ENCODE measurements at places on chromosomes 2 and 18.

DNA sequence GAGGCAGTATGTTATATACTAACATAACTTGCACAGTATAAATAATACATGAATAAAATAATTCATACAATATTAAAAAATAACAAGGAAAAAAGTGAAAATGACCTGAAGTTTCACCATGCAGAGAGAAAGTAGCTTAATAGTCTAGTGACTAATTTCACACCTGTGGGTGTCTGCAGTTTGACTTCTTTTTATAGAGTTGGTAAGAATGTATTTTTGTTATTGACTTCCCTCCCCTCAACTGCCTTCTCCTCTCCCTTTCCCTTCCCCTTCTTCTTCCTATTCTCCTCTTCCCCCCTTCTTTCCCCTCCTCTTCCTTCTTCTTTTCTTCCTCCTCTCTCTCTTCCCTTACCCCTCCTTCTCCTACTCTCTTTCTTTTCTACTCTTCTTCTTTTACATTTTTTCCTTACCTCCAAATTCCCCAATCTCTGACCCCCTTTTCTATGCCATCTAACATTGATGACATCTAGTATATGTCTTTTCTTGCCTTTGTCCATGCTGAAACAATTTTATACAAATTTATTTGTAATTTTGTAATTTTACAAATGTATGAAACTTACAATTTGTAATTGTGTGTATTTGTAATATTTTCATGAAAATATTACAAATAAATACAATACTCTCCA lies 3.1 kb downstream of the DNAH6 start:
- DNase-seq: no peak

DNA sequence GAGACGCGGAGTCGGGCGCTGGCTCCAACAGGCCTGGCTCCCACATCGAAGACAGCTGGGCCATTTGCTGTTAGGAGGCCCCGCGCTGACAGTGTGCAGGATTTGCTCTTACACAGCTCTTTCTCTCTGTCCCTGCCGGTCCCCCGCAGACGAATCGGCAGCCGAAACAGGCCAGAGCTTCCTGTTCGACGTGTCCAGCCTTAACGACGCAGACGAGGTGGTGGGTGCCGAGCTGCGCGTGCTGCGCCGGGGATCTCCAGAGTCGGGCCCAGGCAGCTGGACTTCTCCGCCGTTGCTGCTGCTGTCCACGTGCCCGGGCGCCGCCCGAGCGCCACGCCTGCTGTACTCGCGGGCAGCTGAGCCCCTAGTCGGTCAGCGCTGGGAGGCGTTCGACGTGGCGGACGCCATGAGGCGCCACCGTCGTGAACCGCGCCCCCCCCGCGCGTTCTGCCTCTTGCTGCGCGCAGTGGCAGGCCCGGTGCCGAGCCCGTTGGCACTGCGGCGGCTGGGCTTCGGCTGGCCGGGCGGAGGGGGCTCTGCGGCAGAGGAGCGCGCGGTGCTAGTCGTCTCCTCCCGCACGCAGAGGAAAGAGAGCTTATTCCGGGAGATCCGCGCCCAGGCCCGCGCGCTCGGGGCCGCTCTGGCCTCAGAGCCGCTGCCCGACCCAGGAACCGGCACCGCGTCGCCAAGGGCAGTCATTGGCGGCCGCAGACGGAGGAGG lies 3.5 kb downstream of the GDF7 start:
- no peak for DNase-seq

DNA sequence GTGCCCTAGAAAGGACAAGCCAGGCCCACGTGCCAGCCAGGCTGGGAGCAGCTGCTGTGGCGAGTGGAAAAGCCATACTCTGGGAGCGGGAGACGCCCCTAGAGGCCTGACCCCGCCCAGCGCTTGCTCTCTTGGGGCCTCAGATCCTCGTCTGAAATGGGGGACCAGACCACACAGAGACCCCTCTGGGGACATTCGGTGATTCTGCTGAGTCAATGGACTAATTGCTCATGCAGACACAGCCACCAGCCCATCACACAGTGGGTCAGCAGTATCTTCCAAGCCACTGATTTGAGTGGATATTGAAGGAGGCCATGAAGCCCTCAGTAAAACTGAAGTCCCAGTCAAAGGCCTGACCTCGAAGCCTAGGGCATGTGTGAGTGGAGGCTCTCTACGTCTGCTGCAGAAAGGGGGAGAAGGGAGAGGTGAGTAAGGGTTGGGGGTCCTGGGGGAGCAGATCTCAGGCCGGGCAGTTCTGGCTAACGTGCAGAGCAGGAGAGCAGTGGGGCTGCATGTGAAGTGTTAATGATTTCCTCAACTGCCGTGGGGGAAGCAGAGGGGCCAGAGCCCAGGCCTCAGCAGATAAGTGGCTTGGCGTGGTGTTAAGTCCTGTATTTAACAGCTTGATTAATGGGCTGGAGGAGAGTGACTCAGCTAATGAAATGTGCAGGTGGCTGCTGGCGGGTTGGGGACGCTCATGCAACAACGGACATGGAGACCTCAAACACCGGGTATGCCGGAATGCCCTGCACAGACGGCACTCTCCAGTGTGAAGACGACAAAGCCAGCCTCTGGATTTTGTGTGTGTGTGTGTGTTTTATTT lies 104.4 kb upstream of the TWIST2 start:
- DNase-seq: peak; percentile 35

DNA sequence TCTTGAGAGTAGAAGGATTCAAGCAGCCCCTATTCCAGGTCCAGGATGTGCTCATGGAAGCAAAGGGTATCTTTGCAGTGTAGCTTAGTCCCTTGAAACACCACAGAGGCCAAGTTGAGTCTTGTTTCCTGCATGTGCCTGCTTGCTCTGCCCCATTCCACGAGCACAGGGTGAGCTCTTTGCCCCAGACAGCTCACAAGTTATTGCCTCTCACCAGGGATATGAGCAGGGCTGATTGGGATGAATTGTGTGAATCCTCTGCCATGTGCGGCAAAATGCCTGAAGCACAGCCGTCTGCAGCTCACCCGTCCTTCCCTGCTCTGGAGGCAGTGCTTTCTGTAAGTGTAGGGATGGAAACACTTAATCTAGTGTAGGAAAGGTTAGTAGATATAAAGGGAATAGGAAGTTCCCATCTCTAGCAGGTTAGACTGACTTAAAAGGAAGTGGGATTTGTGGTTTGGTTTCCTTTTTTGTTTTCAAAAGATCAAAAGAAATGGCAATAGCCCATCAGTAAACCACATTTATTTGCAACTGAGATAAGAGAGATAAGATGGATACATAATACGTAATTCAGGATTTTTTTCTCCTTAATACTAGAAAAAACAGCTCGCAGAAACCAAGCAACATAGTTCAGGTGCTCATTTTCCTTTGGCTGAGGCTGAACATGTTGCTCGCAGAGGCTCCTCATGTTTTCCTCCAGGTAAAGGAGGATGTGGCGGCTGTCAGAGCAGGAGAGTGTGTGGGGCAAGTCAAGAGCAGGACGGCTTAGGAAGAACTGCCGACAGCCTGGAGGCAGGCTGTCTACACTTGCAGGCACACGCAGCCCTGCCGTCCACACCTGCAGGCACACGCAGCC lies 41.4 kb downstream of the TMEM182 start:
- peak; percentile 44 for DNase-seq

Data from RPMI7951 (cell line).